Left lobe of liver (tissue), 2 donors: ENCODE measurements at places on chromosomes 6 and 20.

GRCh38 chr20:57043091-57043490 is 223.3 kb downstream of the BMP7 start:
- DNase-seq: no peak

- DNase-seq: peak; percentile 61
Observed at GRCh38 chr20:21615617-21616080, 89.8 kb upstream of the PAX1 start.

- no peak for DNase-seq
Observed at GRCh38 chr6:71028236-71028876, 71.5 kb upstream of the B3GAT2 start.

DNA sequence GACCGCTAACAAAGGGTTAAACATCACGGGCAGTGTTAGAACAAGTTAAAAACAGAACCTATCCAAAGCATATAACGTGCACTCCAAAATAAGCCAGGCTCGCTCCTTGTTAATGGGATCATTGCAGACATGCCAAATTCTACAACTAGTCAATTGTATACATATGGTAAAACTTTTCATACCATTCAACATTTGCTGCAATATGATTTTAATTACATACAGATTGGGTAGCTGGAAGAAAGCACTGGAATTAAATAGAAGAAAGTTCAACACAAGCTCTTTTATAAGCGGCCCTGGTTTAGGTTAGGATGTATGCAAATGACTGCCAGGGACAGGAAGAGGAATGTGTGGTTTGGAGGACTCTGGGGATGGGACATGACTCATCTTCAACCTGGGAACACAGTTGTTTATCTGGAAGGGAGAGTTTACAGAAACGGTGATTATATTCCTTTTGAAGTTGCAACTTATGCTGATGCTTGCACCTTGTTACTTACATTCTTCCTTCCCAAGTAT is 62.5 kb upstream of the TIAM2 start:
- DNase-seq: no peak

DNA sequence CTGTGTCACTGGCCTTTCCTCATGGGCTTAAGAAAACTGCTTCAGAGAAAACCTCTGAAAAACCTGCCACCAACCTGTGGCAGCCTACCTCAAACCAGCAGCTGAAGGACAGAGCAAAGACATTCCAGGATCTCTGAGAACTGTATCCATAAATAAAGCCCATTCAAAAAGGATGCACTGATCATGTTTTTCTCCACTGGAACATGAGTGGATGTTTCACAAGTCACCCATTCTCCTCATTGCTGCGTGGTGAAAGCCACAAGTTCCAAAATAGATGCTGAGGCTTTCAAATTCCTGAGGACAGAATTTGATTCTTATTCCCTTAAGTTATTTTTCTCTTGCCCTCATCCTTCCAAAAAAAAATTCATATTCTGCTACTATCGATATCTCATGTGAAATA is 280.6 kb downstream of the KHDC1L start:
- DNase-seq: no peak

GRCh38 chr6:29925727-29926412 is 16.5 kb upstream of the HLA-A start:
- DNase-seq: peak; percentile 52
